Right kidney (tissue), 9 donors: ENCODE measurements at places on chromosomes 13 and 19.

- no peak for DNase-seq
Observed at GRCh38 chr19:15466851-15467733, 2.7 kb upstream of the RASAL3 start.

DNA sequence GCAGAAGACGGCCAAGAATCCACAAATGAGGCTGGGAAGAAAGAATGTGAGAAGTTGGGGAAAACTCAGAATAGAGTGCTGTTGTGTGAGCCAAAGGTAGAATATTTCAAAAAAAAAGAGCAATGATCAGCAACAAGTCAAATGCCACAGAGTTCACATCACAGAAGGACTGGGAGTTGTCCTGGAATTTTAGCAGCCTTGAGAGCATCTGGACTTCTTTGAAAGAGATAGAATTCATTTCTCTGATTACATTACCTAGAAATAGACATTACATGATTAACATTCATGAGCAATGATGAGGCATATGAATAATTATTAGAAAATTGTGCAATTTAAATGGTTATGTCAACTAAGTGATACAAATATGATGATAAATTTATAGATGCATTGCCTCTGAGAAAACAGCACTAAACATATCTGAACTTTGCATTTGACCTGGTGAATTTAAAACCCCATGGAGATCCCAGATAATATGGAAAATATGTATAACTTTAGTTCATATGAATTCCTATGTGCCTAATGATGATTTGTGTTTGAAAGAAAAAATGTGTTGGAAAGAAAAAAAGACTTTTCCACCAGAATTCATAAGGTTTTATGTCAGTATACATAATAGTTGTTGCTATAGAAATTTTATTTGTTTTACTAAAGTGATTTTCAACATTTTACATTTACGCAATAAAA is 186.2 kb downstream of the POSTN start:
- no peak for DNase-seq

- DNase-seq = peak; percentile 65
Observed at GRCh38 chr19:48630296-48631063, 6.7 kb downstream of the DBP start.

DNA sequence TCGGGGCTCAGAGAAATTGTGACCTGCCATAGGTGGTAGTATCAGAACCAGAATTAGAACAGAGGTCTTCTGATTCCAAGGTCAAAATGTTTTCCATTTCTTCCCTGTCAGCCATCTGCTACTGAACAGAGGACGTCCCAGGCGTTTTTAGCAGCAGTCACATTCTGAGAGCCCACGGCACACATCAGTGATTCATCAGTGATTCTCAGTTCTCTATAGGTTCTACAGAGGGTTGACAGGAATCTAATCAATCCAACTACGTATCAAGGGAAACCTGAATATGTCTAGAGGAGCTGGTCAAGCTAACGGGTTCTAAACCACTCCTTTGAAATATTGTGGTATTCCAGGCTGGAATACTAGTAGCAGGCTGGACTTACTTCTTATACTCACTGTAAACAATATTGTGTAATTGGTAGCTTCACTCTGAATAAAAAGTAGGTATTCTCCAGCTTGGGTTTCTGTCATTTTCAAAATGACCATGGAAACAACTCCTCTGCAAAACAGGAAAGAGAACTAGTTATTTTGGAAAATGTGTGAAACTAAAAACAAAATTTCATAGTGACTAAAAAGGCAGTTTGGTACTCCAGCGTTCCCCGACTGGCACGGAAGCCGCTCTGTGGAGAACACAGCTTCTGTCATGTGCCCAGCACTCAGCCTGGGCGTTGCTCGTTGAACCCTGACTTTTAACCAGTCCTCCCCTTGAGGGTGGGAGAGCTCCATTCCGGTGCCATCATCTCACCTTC is 43.2 kb downstream of the FLT3 start:
- no peak for DNase-seq

DNA sequence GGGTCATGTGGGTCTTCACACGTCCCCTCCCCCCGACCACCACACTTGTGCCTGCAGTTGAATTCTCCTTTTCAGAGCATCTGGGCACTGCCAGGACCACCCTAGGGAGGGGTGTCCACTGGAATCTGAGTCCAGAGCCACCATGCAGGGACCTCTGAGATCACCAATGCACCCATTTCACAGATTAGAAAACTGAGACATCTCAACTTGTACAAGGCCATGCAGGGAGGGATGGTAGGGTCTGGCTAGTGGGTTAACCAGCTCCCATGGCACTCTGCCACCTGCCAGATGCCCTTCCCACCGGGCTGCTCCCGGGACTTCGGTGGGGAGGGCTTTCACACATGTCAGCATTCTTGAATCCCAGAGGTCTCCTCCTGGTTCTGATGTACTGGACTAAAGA is 44.3 kb upstream of the C19orf12 start:
- DNase-seq = no peak

GRCh38 chr13:108786456-108787200 is 157.2 kb downstream of the MYO16 start:
- DNase-seq = no peak

GRCh38 chr13:79060216-79060615 is 345.8 kb downstream of the RBM26 start:
- no peak for DNase-seq

GRCh38 chr13:45413826-45414307 is 4.3 kb downstream of the SLC25A30 start:
- no peak for DNase-seq

GRCh38 chr19:30584090-30584489 is 211.9 kb downstream of the ZNF536 start:
- DNase-seq = no peak

DNA sequence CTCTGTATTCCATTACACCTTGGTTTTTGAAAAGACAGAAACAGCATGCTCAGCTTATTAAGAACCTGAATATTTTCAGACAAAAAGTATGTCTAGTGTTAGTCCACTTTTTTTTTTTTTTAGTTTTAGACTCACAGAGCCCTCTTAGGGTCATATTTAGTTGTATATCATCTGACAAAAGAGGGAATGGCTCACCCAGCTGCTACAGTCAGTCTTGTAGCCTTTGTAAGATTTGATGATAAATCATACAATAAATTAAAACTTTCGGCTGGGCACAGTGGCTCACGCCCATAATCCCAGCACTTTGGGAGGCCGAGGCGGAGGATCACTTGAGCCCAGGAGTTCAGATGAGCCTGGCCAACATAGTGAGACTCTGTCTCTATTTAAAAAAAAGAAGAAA is 43.7 kb upstream of the LDLR start:
- DNase-seq = no peak

DNA sequence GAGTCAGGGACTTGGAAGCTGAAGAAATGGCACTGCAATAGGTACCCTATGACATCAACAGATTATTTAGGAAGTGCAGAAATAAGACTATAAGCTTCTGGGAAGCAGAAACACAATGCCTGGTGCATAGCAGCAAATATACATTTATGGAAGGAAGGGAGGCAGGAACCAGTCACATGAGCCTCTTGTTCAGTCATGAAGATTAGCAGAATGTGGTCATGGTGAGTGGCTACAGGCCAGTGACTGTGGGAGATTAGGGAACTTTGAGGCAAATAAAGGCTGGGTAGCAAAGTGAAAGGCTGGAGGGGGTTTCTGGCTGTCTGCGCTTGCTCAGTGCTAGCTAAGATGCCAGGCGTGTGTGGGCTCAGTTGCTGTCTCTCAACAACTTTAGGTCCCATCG is 96.3 kb downstream of the EPSTI1 start:
- DNase-seq = no peak

- DNase-seq = peak; percentile 93
Observed at GRCh38 chr19:12139885-12140544, at the start of gene ZNF20. Gene ZNF20, minus strand, starts transcription at chr19:12140350. Its CDS starts 168 bp downstream, at chr19:12140182.

- DNase-seq = no peak
Observed at GRCh38 chr19:33280351-33280921, 21.9 kb downstream of the CEBPA start.

DNA sequence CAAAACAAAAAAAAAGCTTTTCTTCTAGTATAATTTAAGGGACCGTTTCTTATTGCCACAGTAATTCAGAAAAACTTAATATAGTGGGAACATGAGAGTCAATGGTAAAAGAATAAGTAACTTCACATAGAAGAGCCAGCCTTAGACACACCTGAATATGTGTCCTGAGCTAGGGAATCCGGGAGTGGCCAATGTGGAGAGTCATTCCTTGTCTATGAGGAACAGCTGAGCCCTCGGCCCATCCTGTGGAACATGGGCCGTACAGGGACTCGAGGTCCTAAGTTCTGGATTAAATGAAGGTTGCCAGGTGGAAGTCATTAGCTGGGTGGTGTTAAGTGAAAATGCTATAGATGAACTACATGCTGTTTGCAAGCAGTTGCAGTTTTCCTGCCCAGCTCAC is 32.2 kb downstream of the EFNB2 start:
- no peak for DNase-seq

DNA sequence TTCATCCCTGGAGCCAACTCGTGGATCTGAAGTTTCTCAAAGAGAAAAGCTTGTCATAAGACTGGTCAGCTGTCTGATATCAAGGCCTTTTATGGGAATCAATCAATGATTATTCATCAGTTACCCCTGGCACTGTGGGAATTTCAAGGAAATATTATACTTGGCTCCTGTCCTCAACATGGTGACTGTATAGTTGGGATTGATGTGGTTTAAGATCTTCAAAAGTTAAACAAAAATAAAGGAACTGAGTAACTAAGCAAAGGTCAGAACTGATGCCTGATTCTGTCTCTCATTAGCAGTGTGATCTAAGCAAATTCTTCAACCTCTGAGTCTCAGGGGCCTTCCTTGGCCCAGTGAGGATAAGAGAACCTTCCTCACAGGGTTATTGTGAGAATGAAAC is 22.2 kb upstream of the SERPINE3 start:
- no peak for DNase-seq

- no peak for DNase-seq
Observed at GRCh38 chr13:95174517-95174916, 126.7 kb downstream of the ABCC4 start.
